ENCODE measurements at places on chromosomes 1 and 21.
A peak's percentile ranks its signal among the peaks of the same experiment; 100 is the strongest.

DNA sequence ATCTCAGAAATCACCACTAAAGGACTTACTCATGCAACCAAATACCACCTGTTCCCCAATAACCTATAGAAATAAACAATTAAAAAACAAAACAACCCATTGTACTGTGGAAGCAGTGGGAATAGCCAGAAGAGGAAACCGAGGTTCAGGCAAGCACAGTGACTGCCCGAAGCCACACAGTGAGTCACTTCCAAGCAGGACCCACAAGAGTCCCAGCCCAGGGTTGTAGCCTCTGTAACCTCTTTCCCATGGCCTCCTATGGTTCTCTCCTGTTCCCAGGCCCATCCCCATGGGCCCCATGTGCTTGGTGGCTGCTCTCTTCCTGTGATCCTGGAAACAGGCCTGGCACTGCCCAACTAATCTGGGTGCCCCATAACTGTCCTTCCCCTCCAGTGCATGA, 29.0 kb upstream of the HTR1D start:
- DNase-seq: no peak

- no peak for DNase-seq
These were observed 42.3 kb downstream of the COL24A1 start for GRCh38 chr1:86114236-86114635.

GRCh38 chr1:41860214-41860613, 58.5 kb downstream of the HIVEP3 start:
- DNase-seq: no peak

- DNase-seq: no peak
These were observed 87.2 kb downstream of the SYT2 start for GRCh38 chr1:202623075-202623474.

- DNase-seq: no peak
These were observed 75.7 kb upstream of the C1orf87 start for GRCh38 chr1:60149251-60149650.

DNA sequence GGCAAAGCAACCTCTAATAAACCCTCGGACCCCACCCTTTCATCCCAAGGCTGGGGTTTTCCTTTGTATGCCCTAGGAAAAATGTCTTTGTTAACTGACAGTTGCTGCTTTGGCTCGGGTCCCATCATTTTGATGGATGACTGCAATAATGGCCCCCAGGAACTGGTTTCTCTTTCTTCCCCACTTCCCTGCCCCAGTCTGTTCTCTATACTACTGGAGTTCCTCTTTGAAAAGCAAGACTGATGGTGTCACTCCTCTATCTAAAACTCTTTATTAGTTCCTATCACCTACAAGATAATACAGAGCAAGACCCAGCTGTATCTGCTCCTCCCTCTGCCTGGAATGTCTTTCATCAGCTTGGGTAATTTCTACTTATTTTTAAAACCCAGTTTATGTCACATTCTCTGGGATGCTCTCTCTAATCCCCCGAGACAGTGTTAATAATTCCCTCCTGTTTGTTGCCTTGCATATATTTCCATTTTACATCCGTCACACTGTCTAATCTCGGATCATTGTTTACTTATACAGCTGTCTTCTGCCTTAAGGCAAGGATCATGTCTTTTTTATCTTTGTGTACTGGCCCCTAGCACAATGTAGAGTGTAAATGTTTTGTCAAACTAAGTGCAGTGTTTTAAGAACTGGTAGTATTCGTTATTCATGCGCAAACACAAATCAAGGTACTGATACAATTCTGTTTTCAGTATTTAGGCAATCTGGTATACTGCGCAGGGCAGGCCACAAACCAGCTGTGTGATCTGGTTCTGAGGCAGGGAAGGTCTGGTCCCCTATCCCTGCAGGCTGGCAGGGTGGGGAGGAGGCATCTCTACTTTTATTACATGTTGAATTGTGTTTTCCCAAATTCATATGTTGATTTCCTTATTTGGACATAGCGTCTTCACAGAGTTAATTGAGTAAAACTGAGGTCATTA, 16.1 kb downstream of the SLAMF1 start:
- peak; percentile 36 for DNase-seq

DNA sequence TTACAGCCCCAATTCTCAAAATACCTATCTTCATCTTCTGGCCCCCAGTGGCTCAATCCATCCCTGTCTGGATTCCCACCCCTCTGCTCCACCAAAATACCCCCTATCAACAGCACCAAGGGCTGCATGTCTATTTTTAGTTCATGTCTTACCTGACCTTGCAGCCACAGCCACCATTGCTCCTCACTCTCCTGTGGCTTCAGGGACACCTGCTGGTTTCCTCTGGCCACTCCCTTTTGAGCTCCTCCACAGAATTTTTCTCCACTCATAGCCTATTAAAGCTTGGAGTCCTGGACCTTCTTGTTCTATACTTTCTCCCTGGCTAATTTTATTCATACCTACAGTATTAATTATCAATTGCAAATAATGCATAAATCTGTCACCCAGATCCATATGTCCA, 125.3 kb upstream of the NGF start:
- no peak for DNase-seq

DNA sequence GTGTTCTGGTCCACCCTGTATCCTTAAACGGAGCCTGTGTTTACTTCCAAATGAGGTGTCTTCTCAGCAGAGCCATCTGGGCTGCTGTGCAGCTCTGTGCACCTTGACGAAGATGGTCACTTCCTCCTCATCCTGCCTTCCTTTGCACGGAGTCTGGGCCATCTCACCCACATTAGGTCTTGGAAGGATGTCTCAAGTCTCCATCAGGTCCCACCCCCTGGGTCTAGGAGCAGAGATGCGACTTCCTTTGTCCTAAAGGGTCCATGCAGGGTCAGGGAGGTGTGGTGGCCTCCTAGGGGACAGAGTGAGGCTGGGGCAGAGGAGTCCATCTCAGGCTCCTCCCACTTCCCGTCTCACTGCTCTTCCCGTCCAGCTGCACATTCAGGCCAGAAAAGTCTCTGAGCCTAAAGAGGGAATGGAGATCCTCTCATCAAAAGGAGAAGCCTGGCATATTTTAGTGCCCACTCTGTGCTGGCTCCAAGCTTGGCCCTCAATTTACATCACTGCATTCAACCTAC, 209.2 kb downstream of the MATN1 start:
- DNase-seq: no peak

- DNase-seq: no peak
These were observed 428 bp upstream of the ZNF678 start for GRCh38 chr1:227562933-227563323.

- DNase-seq: no peak
These were observed 100.0 kb downstream of the POFUT2 start for GRCh38 chr21:45187646-45188045.

DNA sequence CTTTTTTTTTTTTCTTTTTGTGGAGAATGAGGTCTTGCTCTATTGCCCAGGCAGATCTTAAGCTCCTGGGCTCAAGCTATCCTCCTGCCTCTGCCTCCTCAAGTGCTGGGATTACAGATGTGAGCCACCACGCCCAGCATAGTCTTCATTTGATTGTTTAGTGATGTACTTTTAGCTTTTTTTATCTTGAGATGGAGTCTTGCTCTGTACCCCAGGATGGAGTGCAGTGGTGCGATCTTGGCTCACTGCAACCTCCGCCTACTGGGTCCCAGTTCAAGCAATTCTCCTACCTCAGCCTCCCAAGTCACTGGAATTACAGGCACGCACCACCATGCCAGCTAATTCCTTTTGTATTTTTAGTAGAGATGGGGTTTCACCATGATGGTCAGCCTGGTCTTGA, 24.0 kb upstream of the LRRC3 start:
- no peak for DNase-seq

DNA sequence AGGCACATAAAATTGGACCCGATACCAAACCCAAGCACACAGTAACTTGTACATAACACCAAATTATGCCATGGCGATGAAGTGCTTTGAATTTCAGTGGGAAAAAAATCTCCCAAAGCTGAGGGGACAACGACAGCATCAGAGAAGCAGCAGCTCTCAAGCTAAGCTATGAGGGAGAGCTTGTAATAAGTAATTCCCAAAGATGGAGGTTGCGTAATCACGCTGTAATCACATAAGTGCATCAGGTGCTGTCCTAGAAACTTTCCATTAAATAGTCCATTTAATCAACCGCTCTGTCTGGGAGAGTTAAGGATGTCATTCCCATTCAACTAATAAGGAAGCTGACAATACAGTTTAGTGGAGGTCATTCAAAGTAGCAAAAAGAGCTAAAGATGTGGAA, 37.6 kb upstream of the KRTAP19-8 start:
- no peak for DNase-seq

DNA sequence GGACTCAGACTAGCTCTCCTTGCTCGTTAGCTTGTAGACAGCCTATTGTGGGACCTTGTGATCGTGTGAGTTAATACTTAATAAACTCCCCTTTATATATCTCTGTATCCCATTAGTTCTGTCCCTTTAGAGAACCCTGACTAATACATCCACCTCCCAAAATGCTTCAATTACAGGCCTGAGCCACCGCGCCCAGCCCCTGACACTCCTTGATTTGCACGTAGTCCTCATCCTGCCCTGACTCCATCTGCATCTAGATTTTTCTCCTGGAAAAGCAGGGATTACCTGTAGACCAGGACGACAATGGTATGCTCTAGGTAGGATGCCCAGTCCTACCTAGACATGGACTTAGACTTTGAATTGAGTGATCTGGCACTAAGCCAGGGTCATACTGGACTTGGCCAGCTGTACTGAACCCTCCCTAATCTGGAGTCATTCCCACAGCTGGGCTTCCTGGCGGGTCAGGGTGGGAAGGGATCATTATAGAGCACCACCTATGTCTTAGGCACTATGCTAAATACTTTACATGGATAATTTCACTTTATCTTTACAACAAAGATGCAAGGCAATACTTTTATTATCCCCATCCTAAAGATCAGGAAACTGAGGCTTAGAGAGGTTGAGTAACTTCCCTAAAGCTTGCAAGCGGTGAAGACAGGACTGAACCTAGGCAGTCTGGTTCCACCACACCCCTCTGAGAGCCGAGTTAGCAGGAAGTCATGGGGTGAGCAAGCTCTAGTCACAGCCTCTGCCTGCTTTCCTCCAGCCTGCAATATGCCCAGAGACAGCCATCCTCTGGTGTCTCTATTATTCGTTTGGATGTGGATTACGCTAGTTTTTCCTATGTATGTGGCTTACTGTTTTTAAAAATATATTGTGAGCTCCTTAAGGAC, 89.4 kb downstream of the DTL start:
- DNase-seq: peak; percentile 60

- no peak for DNase-seq
These were observed 39.3 kb downstream of the KIAA1614 start for GRCh38 chr1:180951836-180952656.

GRCh38 chr1:230347896-230348295, 78.2 kb downstream of the PGBD5 start:
- DNase-seq: no peak

GRCh38 chr1:89965193-89965768, 29.6 kb upstream of the ZNF326 start:
- no peak for DNase-seq

DNA sequence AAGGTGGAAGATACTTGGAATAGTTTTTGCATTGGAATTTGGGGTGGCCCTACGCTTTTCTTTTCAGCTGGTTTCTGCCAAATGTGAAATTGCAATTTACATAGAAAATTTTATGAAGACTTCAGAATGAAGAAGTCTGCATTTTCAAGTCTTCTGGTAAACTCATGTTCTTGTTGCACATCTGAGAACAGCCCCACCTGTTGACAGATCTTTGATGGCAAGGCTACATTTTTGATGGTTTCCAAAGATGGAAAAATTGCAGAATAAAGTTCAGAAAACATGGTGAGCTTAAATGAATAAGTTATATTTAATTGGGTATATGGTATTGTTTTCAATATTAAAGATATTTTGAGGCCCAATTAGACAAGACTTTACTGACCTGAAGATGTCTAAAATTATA, 25.4 kb downstream of the OLFM3 start:
- DNase-seq: no peak

DNA sequence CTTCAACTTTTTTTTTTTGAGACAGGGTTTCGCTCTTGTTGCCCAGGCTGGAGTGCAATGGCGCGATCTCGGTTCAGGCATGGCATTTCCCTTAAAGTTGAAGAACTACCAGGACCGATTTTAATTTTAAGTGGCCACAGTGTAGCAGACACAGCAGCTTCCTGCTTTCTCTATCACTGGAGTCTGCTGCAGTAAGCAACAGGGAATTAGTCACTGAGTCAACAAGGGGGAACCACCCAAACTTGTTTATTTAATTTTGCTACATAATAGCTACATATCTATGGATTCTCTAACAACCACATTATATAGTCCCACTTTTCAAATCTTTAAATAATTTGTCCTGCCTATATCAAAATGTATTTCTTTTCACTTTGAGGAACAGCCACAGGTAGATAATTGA, 12.5 kb upstream of the TNNI3K start:
- DNase-seq: no peak

GRCh38 chr1:224719716-224720115, 103.6 kb downstream of the CNIH3 start:
- DNase-seq: no peak

DNA sequence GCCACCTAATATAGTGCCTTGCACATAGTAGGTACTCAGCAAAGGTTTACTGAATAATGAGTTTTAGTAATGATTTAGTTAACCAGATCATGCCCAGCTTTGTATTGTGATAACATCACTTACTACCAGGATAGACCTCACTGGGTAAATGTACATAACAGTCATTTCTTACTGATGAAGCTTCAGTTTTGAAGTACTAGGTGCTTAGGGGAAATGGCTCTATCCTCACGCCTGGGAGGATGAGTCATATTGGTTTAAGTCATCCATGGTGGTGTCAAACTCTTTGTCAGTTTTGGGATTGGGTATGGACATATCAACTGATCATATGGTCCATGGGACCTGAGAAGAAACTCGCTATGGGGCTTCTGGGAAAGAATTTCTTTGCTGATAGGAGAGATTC, 90.6 kb upstream of the USP24 start:
- no peak for DNase-seq

GRCh38 chr1:28766532-28767183, 29.9 kb downstream of the YTHDF2 start:
- no peak for DNase-seq

GRCh38 chr1:79595931-79596330, 589.4 kb upstream of the ADGRL4 start:
- no peak for DNase-seq

DNA sequence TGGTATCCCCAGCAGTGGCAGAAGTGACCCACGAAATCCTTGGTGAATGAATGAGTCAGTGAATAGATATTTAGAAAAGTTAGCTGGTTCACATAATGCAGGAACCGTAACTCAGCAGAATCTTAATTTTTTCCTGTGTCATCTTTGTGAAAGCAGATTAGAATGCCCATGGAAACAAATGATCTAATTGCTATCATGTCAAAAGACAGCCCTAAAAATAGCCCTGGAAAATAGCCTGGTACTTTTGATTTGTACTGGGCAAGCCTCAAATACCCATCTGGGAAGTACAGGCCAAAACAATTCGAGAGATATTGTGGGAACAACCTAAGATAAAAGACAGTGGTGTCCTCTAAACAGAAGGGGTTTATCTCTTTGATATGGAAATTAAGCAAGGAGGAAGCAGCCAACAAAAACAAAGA, 21.1 kb downstream of the FYB2 start:
- DNase-seq: no peak

GRCh38 chr1:203177470-203178039, 1.9 kb upstream of the MYBPH start:
- DNase-seq: peak; percentile 28

Measured in CD14-positive monocyte (primary cell).